ENCODE measurements at places on chromosomes 2 and 18. TPM values are rescaled to one million over a fixed set of nuclear protein-coding genes. Genes with fewer than 3 reads are reported as not detected.

Gene IMPACT
- total RNA-seq = 30.2 TPM

Gene FIGN
- 13.9 TPM for total RNA-seq

Gene DNAJC27
- total RNA-seq = 5.1 TPM

Gene MEP1B
- not detected for total RNA-seq

Gene ALPI
- not detected for total RNA-seq

Gene SRD5A2
- 0.32 TPM for total RNA-seq

Gene METTL5
- total RNA-seq = 43.6 TPM

DNA sequence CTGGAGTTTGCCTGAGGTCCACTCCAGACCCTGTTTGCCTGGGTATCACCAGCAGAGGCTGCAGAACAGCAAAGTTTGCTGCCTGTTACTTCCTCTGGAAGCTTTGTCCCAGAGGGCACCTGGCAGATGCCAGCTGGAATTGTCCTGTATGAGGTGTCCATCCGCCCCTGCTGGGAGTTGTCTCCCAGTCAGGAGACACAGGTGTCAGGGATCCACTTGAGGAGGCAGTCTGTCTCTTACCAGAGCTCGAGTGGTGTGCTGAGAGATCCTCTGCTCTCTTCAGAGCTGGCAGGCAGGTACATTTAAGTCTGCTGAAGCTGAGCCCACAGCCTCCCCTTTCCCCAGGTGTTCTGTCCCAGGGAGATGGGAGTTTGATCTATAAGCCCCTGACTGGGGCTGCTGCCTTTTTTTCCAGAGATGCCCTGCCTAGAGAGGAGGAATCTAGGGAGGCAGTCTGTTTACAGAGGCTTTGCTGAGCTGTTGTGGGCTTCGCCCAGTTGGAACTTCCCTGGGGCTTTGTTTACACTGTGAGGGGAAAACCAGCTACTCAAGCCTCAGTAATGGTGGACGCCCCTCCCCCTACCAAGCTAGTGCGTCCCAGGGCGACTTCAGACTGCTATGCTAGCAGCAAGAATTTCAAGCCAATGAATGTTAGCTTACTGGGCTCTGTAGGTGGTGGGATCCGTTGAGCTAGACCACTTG is 34.7 kb downstream of the TFPI start:
- no peaks in the 10 kb centered on the region for H3K36me3 ChIP-seq
- DNase-seq = no peak
- H3K27me3 ChIP-seq = no peaks in the 10 kb centered on the region

- no peak overlapping the region for H3K4me3 ChIP-seq
- no peaks in the 10 kb centered on the region for H3K36me3 ChIP-seq
- no peak for DNase-seq
- H3K27me3 ChIP-seq = no peaks in the 10 kb centered on the region
- H3K27ac ChIP-seq = no peak overlapping the region
- H3K4me1 ChIP-seq = no peaks in the 10 kb centered on the region
Measured at GRCh38 chr18:33372442-33372841, 68.1 kb downstream of the CCDC178 start.

DNA sequence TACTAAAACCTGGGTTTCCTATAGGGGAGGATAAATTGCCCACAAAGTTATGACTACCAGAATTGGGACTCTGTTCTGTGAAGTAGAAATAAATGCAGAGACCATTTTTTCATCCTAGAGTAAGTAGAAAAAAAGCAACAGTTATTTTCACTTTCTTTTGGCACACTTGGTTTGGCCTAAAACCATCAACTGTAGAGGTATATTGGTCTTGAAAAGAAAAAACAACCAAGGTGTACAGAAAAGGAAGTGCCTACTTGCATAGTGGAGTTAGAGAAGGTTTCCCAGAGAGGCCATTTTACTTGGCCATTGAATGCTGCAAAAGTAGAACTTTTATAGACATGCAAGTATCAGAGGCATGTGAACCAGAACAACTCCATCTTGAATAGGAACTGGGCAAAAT is 89.4 kb upstream of the TACR1 start:
- DNase-seq = no peak
- no peaks in the 10 kb centered on the region for H3K36me3 ChIP-seq
- no peaks in the 10 kb centered on the region for H3K4me1 ChIP-seq
- no peak overlapping the region for H3K4me3 ChIP-seq

- H3K4me1 ChIP-seq = no peaks in the 10 kb centered on the region
- no peak for DNase-seq
- H3K27me3 ChIP-seq = no peaks in the 10 kb centered on the region
- no peak overlapping the region for H3K4me3 ChIP-seq
- H3K27ac ChIP-seq = no peak overlapping the region
Measured at GRCh38 chr2:75381032-75381431, 179.7 kb downstream of the EVA1A start.

- H3K27ac ChIP-seq = no peak overlapping the region
- no peaks in the 10 kb centered on the region for H3K36me3 ChIP-seq
- DNase-seq = no peak
- H3K4me3 ChIP-seq = no peak overlapping the region
Measured at GRCh38 chr18:35533916-35534405, 36.2 kb upstream of the INO80C start.

- no peak for DNase-seq
- H3K4me3 ChIP-seq = no peak overlapping the region
- peaks cover 2% of the 10 kb centered on the region for H3K4me1 ChIP-seq
- H3K36me3 ChIP-seq = no peaks in the 10 kb centered on the region
Measured at GRCh38 chr2:9618410-9618809, 12.4 kb downstream of the YWHAQ start.

- H3K27ac ChIP-seq = no peak overlapping the region
- peaks cover 2% of the 10 kb centered on the region for H3K4me1 ChIP-seq
- no peak overlapping the region for H3K4me3 ChIP-seq
Measured at GRCh38 chr2:70126413-70126812, 39.1 kb downstream of the PCBP1 start.

DNA sequence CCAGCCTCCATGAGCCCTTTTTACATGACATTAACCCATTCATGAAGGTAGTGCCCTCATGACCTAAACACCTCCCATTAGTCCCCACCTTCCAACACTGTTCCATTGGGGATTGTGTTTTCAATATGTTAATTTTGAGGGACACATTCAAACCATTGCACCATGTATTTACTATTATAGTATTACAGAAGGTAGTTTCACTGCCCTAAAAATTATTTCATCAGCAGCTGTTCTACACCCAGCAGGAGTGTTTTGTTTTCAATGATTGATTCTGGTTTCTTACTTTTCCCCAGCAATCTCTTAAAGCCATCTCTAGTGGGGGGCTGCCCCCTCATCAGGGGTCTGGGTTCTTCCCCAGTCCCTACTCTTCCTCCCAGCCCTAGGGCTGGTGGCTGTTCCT is 71.9 kb downstream of the CERS6 start:
- H3K27ac ChIP-seq = no peak overlapping the region
- H3K4me1 ChIP-seq = no peaks in the 10 kb centered on the region
- no peak overlapping the region for H3K4me3 ChIP-seq
- no peaks in the 10 kb centered on the region for H3K27me3 ChIP-seq
